ENCODE measurements at places on chromosomes 6 and 20. TPM values are rescaled to one million over a fixed set of nuclear protein-coding genes. Genes with fewer than 3 reads are reported as not detected.

FAM209B gene
- 0.60 TPM for total RNA-seq

DNA sequence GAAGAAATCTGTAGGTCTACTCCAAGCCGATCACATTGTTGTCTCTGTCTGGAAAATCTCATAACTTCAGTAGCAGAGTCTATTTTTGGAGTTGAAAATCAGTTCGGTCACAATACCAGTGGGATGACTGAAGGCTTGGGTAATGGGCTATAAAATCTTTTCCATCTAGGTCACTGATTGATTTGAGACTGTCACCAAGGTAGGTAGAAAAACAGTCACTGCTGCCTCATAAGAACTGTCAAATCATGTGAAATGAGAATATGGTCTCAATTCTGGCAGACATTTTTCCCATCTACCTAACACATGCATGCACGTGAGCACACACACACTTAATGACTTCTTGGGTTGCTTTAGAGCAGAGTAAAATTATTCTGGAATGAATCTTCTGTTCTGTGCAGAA, 1162.8 kb upstream of the CITED2 start:
- no peak overlapping the region for H3K4me3 ChIP-seq
- no peaks in the 10 kb centered on the region for H3K36me3 ChIP-seq
- DNase-seq, result peak; percentile 62
- H3K27me3 ChIP-seq, result no peaks in the 10 kb centered on the region

PRSS16 gene
- total RNA-seq, result 2.0 TPM

DNA sequence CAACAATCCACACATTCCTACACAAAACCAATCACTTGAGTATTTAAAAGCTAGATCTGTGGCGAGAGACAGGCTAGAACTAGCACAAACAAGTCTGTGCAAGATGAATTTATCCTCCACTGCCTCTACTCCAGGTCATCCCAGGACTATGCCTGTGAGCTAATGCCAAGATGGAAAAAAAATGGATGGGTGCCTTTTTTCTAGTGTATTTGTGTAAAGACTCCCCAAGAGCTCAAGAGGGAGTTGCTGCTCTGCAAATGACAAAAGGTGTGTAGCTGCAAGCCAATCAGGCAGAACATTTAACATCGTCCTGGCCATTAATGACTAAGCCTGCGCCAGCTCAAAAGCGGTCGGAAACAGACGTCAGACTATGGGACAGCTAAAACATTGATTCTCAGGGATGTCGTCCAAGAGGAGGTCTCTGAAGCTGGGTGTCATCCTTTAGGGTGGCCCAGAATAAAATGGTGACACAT, 21.9 kb downstream of the ATXN1 start:
- H3K36me3 ChIP-seq, result peaks cover 4% of the 10 kb centered on the region
- H3K4me3 ChIP-seq, result peak overlapping the region; percentile 13

TFAP2A gene
- total RNA-seq, result 2.1 TPM

- no peak overlapping the region for H3K27ac ChIP-seq
- peak; percentile 58 for DNase-seq
- no peaks in the 10 kb centered on the region for H3K36me3 ChIP-seq
- H3K27me3 ChIP-seq, result no peaks in the 10 kb centered on the region
- H3K4me1 ChIP-seq, result peaks cover 7% of the 10 kb centered on the region
These were observed 51.5 kb downstream of the SLC23A2 start for GRCh38 chr20:4949833-4950178.

- DNase-seq, result no peak
- H3K4me3 ChIP-seq, result no peak overlapping the region
- H3K27me3 ChIP-seq, result no peaks in the 10 kb centered on the region
These were observed 185.6 kb downstream of the OR2B2 start for GRCh38 chr6:27726619-27727023.

DNA sequence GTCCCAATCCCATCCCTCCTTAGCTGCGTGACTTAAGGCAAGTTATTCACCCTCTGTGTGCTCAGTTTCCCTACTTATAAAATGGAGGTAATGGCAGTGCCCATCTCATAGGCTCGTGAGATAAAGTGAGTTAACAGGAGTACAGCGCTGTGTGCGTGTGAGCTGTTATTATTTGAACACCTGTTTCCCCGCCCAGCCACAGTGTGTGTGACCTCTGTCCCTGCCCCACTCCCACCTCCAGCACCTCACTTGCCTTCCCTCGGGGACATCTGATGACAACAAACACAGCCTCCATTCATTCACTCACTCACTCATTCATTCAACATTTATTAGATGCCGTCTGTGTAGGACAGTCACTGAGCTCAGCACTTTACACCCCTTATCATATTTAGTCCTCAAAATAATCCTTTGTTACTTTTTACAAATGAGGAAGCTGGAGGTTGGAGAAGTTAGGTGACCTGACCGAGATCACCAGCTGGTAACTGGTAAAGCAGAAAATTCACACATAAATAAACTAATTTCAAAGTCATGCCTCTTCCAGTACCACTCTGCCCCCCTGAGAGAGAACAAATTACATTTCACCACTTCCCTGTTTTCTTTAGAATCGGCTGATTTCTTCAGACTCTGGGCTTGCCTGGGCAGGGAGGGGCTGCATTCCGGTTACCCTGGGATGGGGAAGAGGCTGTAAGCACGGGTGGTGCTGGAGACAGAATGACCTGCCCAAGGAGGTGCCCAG, 58.6 kb downstream of the CPNE5 start:
- no peak overlapping the region for H3K27ac ChIP-seq
- no peaks in the 10 kb centered on the region for H3K4me1 ChIP-seq
- H3K27me3 ChIP-seq, result peaks cover 8% of the 10 kb centered on the region

GRCh38 chr20:53175135-53175780, 203.1 kb downstream of the TSHZ2 start:
- no peaks in the 10 kb centered on the region for H3K4me1 ChIP-seq
- DNase-seq, result no peak
- H3K27me3 ChIP-seq, result no peaks in the 10 kb centered on the region
- H3K36me3 ChIP-seq, result no peaks in the 10 kb centered on the region
- no peak overlapping the region for H3K4me3 ChIP-seq
- H3K27ac ChIP-seq, result no peak overlapping the region

DNA sequence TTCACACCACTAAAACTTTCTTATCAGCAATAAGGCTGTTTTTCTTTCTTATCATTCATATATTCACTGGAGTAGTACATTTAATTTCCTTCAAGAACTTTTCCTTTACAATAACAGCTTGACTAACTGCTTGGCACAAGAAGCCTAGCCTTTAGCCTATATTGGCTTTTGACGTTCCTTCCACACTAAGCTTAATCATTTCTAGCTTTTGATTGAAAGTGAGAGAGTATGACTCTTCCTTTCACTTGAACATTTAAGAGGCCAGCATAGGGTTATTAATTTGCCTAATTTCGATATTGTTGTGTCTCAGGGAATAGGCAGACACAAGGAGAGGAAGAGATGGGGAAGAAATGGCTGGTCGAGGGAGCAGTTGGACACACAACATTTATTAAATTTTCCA, 23.6 kb downstream of the THEMIS start:
- no peak for DNase-seq
- H3K4me3 ChIP-seq, result no peak overlapping the region
- no peaks in the 10 kb centered on the region for H3K36me3 ChIP-seq
- H3K27ac ChIP-seq, result no peak overlapping the region
- no peaks in the 10 kb centered on the region for H3K4me1 ChIP-seq

BACH2 gene
- total RNA-seq, result 17.5 TPM

- H3K4me3 ChIP-seq, result peak overlapping the region; percentile 66
- H3K36me3 ChIP-seq, result no peaks in the 10 kb centered on the region
- peaks cover 33% of the 10 kb centered on the region for H3K4me1 ChIP-seq
These were observed 6.1 kb downstream of the SYNGAP1 start for GRCh38 chr6:33425668-33426577.

DNA sequence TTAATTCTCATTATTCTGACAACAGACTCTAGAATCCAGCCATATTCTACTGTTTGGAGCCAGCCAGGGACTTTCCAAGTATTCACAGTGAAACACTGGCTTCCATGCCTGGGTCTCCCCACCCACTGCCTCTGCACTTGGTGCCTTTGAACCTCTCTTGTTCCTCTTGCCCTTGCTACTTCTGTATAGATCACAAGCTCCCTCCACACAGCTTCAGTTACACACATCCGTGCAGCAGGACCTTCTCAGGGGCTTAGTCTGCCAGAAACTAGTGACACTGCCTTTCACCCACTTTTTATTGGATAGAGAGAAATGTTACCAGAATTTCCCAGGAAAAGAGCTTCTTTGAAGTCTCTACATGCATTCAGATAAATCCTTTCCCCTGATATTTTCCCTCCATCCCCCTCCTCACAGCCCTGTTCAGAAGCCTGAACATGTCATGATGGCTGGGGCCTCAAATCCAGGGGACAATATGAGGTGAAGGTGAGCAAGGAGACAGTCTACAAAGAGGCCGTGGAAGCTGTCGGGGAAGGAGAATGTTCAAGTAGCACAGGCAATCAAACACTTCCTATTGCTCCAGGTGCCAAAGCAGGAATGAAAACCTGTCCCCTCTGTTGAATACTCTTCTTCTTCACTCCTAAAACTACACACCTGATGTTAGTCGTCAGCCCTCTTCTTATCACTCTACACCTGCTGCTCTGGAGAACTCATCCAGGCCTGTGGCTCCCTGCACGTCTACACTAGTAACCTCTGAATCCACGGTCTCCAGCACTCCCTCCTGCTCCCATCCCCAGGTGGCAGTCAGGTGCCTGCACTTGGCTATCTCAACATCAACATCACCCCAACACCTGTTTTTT, 20.2 kb upstream of the HLA-DOA start:
- no peak for DNase-seq
- peaks cover 24% of the 10 kb centered on the region for H3K27me3 ChIP-seq
- H3K4me1 ChIP-seq, result no peaks in the 10 kb centered on the region
- no peak overlapping the region for H3K4me3 ChIP-seq
- no peaks in the 10 kb centered on the region for H3K36me3 ChIP-seq

- H3K4me3 ChIP-seq, result no peak overlapping the region
- H3K27ac ChIP-seq, result peak overlapping the region; percentile 71
These were observed 68.2 kb upstream of the FUCA2 start for GRCh38 chr6:143579703-143580102.

GRCh38 chr6:124036384-124036783, 232.7 kb downstream of the NKAIN2 start:
- H3K27ac ChIP-seq, result no peak overlapping the region
- H3K27me3 ChIP-seq, result no peaks in the 10 kb centered on the region
- DNase-seq, result no peak

LY6G6C gene
- 0.66 TPM for total RNA-seq
